ENCODE measurements at places on chromosomes 1 and 21. TPM values are rescaled to one million over a fixed set of nuclear protein-coding genes. Genes with fewer than 3 reads are reported as not detected.

GRCh38 chr1:42921769-42922168 lies 36.9 kb downstream of the SLC2A1 start:
- no peak overlapping the region for H3K4me3 ChIP-seq
- H3K36me3 ChIP-seq = peaks cover 8% of the 10 kb centered on the region
- no peak overlapping the region for H3K27ac ChIP-seq

DNA sequence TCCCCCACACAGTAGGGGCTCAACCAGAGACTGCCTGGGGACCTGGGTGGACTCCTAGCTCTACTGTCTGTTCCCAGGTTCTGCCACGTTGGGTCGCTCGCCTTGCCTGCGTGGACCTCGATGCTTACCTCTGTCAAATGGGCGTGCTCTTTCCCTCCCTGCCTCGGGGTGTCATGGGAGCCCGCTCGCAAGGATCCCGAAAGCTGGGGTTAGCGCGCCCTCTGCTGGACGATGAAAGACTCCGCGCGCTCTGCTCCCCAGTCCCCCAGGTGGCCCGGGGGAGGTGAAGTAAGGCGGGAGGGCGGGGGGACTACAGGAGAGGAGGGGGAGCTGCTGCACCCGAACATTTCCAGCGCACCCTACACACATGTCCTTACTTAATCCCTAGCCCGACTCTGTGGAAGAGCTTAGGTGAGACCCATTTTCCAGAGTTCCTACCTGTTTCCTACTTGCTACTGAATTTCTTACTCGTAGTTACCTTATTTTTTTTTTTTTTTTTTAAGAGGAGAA lies 2.3 kb upstream of the BSND start:
- peaks cover 7% of the 10 kb centered on the region for H3K4me1 ChIP-seq
- no peaks in the 10 kb centered on the region for H3K36me3 ChIP-seq
- peak; percentile 80 for DNase-seq
- peaks cover 64% of the 10 kb centered on the region for H3K27me3 ChIP-seq
- H3K4me3 ChIP-seq = peak overlapping the region; percentile 34
- H3K27ac ChIP-seq = no peak overlapping the region

- no peak overlapping the region for H3K27ac ChIP-seq
- no peak overlapping the region for H3K4me3 ChIP-seq
- no peaks in the 10 kb centered on the region for H3K4me1 ChIP-seq
- no peaks in the 10 kb centered on the region for H3K36me3 ChIP-seq
- H3K27me3 ChIP-seq = peaks cover 7% of the 10 kb centered on the region
- DNase-seq = no peak
Observed at GRCh38 chr1:14681182-14681581, 82.7 kb downstream of the KAZN start.

DNA sequence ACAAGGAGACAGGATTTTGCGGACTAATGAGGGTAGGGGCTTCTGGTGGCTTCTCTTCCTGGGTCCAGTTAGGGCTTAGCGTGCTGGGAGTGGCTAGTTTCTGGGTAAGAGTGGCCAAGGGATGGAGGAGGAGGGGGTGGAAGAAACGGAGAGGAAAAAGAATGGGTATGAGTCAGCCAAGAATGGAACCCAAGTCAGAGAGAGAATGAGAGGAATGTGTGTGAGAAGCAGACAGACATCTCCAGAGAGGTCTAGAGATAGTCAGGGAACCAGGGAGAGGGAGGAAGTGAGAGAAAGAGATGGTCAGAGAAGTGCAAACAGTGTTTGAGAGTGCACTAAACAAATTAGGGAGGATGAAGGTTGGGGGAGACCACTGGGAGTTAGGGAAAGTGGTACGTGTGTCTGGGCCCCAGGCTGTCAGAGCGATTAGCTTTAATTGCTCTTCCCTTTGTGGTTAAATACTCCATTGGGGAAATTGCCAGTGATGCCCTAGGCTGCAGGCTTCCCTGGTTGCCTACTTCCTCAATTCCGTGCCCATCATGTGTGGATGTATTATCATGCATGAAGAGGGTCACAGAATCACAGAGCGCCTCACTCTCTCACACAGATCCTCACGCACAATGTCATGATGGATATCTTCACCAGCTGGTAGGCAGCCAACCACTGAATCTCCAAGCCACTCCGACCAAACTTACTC lies 1.4 kb downstream of the PEA15 start:
- H3K4me3 ChIP-seq = peak overlapping the region; percentile 69
- no peak for DNase-seq
- H3K27me3 ChIP-seq = no peaks in the 10 kb centered on the region
- peak overlapping the region; percentile 95 for H3K27ac ChIP-seq
- peaks cover 65% of the 10 kb centered on the region for H3K4me1 ChIP-seq

DNA sequence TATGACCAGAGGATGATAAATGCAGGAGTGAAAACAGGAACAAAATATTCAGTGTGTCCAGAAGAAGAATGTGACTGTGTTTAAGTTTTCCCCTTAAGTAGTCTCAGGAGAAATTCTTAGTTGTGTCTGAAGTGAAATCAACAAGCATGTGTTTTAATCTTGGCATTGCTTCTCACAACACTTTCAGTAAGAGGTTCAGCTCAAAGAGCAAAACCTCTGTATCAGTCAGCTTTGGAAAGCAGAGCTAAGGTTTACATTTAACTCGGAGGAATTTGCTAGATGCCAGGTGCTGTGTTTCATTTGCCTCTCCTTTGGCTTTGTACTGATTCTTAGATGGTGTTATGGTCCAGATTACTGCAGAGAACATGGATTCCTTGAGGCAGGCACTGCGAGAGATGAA lies 28.6 kb downstream of the CC2D1B start:
- DNase-seq = no peak
- H3K4me3 ChIP-seq = no peak overlapping the region
- H3K27me3 ChIP-seq = no peaks in the 10 kb centered on the region
- H3K36me3 ChIP-seq = peaks cover 5% of the 10 kb centered on the region

AIRE gene
- 0.87 TPM for total RNA-seq

CDC7 gene
- total RNA-seq = 2.6 TPM

GRCh38 chr1:199173356-199173755 lies 534.5 kb downstream of the PTPRC start:
- no peak for DNase-seq
- no peak overlapping the region for H3K4me3 ChIP-seq

ZNF678 gene
- total RNA-seq = 34.1 TPM

DNA sequence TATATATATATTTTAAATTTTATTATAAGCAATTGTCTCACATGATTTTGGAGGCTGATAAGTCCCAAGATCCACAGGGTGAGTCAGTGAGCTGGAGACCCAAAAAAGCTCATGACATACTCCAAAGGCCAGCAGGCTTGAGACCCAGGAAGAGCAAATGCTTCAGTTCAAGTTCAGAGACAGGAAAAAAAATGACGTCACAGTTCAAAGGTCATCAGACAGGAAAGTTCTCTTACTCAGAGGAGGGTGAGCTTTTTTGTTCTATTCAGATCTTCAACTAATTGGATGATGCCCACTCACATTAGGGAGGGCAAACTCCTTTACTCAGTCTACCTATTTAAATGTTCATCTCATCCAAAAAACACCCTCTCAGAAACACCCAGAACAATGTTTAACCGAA lies 18.2 kb downstream of the RXRG start:
- no peak overlapping the region for H3K27ac ChIP-seq
- no peaks in the 10 kb centered on the region for H3K4me1 ChIP-seq
- H3K36me3 ChIP-seq = no peaks in the 10 kb centered on the region
- H3K27me3 ChIP-seq = no peaks in the 10 kb centered on the region

DNA sequence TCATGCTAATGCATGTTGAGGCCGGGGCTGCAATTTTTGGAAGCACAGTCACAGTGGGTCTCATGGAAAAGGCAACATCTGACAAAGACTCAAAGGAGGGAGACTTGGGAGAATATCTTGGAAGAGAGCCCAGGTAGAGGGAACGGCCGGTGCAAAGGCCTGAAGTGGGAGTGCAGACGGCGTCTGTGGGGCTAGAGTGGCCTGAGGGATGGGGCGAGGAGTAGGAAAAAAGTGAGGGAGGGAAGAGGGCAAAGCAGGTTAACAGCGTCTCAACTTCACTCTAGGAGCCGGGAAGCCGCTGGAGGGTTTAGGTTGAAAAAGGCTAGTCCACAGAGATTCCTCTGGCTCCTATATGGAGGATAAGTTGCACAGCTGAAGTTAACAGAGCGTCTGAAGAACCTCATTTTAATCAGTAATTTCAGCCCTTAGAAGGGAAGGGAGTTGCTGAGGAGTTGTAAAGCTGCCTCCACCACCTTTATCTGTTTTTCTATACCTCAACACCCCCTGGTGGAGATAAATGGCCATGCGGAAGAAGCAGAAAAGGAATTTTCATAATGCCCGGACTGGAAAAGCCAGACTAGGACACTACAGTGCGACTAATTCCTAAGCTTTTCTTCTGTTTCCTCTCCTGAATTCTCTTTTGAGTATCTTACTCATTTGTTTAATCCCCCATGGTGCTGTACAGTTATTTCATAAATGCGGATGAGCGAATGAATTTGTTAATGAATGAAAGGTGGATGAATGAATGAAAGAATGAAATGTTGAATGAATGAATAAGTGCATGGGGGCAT lies 78.7 kb upstream of the ZNF281 start:
- peaks cover 5% of the 10 kb centered on the region for H3K4me1 ChIP-seq
- peak; percentile 87 for DNase-seq
- no peaks in the 10 kb centered on the region for H3K36me3 ChIP-seq

DNA sequence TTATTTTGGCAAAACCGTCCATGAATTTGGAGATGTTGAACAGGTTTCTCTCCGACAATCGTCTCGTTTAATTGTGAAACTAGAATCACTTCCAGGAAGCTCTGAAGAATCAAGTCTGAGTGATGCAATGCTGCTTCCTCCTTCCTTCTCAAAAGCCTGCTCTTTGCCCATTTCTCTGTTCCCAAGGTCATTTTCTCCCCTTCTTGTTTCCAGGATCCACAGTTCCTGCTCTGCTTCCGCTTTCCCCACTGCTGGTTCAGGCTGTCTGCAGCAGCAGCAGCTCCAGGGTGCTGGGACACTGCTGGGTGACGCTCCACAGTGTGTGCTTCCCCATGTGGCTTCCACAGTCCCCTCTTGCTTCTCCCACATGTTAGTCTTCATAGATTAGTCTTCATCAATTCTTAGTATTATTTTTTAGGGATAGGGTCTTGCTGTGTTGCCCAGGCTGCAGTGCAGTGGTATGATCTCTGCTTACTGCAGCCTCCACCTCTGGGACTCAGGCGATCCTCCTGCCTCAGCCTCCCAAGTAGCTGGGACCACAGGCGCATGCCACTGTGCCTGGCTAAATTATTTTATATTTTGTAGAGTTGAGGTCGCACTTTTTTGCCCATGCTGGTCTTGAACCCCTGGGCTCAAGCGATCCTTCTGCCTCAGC lies 156.2 kb downstream of the DYRK1A start:
- no peak overlapping the region for H3K4me3 ChIP-seq
- no peaks in the 10 kb centered on the region for H3K27me3 ChIP-seq
- H3K36me3 ChIP-seq = no peaks in the 10 kb centered on the region

DNA sequence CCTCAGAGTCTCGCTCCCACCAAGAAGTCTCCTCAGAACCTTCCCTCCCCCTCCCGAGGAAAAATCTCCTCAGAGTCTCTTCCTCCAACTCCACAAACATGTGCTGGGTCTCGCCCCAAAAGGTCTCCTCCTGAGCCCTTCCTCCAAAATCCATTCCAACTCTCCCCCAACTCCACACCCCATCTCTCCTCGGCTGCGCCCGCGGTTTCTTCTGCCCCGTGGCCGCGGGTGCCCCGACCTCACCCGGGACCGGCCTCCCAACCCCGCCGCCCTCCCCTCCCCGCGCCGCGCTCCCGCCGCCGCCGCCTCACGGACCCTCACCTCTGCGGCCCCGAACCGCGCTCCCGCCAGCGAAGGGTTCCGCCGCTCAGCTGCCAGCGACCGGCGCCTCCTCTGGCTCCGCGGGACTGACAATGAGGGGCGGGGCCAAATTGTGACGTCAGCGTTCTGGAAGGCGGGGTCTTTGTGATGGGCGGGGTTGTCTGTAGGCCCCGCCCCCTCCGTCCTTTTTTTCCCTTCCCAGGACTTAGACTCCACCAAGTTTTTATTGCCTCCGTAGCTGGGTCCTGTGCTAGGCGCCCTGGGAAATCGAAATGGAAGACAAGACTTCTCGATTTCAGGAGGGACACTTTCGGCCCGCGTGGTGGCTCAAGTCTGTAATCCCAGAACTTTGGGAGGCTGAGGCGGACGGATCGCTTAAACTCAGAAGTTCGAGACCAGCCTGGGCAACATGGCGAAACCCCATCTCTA lies at the start of gene LUZP1:
Gene LUZP1, minus strand, starts transcription at position 412 of the 750 bp plus-strand sequence.
- peak within 1 kb of the TSS; percentile 74 for H3K4me3 ChIP-seq
- peak within 1 kb of the TSS; percentile 89 for H3K27ac ChIP-seq
- no peaks in the 10 kb centered on the region for H3K36me3 ChIP-seq
- peaks cover 8% of the 10 kb centered on the region for H3K4me1 ChIP-seq
